ENCODE measurements at places on chromosomes 1 and 21.

GRCh38 chr1:4170548-4171340 is 270.7 kb upstream of the C1orf174 start:
- DNase-seq: no peak

GRCh38 chr1:237011432-237011831 is 7.2 kb upstream of the MT1HL1 start:
- DNase-seq: no peak

- DNase-seq: no peak
Observed at GRCh38 chr1:42557230-42557851, 94.3 kb downstream of the CCDC30 start.

- no peak for DNase-seq
Observed at GRCh38 chr1:6447016-6447817, 18.8 kb downstream of the TNFRSF25 start.

- no peak for DNase-seq
Observed at GRCh38 chr1:64669098-64669675, 75.7 kb upstream of the RAVER2 start.

- DNase-seq: no peak
Observed at GRCh38 chr1:241738284-241739078, 86.4 kb downstream of the WDR64 start.

GRCh38 chr1:29901624-29902325 is 665.5 kb downstream of the PTPRU start:
- DNase-seq: no peak

GRCh38 chr1:65421351-65422025 is 1.0 kb downstream of the LEPR start:
- no peak for DNase-seq

GRCh38 chr1:211876851-211877590 is 46.5 kb upstream of the LPGAT1 start:
- no peak for DNase-seq

- DNase-seq: no peak
Observed at GRCh38 chr21:31557421-31558188, 101.9 kb upstream of the SOD1 start.

DNA sequence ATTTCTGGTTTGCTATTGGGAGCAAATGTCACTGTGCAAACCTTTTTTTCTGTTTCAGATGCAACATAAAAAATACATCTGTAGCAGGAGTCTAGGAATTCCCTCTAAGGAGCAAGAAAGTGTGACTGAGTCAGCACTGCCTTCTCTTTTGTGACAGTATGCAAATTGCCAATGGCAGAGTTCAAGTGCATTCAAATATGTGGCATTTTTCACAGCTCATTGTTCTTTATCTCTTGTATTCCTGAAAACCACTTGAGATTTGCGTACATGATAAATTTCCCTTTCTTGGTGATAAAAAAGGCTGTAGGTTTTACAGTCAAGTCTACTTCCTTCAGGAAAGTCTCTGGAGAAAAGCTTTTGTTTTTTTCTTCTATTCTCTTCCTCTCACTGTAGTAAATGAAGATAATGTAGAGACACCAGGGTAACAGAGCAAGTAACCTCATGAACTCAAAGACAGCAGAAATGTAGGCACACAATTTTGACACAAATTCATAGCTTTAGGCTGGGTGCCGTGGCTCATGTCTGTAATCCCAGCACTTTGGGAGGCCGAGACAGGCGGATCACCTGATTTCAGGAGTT is 129.7 kb upstream of the L1TD1 start:
- no peak for DNase-seq

DNA sequence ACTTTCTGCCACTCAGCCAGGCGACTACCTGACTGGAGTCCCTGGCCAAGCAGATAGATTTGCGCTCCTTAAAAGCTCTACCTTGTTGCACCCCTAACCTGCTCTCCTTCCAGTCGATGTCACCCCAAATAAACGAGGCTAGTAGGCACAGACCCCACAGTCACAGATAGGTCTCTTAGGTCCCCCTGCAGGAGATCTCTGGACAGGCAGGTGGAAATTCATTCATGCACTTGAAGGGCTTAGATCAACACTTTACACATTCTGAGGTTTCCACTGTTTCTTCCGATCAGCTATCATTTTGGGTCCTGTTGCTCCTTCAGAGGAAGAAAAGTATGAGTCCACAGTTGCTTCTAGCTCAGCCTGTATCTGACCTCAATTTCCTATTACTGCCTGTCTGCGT is 272.6 kb upstream of the FMN2 start:
- no peak for DNase-seq

DNA sequence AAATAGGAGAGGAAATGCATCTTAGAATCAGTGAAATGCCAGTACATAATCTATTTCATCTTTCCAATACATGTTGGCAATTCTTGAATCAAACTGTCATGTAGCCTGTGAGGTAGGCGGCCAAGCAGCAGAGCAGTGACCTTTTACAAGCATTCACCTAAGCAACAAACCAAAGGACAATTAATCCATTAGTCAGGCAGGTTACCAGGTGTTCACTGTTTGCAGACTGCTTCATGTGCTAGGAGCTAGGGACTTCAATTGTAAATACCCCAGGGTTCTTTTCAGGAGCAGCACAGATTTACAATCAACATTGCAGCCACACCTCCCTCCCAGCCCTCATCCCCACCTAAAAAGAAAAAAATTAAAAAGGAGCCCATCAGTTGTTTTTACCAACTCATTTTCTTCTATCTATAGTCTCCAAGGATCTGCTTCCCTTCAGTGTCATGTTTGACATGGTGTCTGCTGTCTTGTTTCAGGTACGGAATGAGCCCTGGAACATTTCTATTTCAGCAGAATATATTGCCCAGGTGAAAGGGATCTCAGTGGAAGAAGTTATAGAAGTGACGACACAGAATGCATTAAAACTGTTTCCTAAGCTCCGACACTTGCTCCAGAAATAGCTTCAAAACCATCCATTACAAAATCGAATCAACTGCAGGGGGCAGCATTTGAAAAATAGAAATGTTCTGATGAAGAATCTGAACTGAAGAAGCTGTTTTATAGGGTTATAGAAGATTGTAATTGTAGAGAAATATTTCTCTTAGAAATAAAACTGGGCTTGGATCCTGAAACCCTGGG is 23.0 kb downstream of the TATDN3 start:
- peak; percentile 24 for DNase-seq

GRCh38 chr1:58659516-58659915 is 40.3 kb downstream of the MYSM1 start:
- DNase-seq: no peak

DNA sequence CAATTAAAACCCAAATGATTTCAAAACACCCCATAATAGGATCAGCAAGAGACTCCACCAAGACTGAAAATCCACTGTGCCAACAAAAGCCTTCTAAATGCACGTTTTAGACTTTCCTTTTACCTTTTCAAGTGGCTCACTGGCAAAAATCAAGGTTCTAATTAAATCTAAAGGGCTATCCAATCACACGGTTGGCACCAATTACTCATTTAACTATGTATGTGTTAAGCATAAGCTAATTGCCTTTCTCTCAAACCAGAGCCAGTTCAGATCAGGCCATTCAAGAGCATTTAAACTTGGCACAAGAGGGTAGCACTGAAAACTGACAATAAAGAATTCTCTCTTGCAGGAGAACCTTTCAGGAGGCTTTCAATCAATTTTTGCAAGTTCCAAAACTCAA is 139.5 kb downstream of the RGS7 start:
- DNase-seq: no peak

- DNase-seq: no peak
Observed at GRCh38 chr1:106621853-106622252, 434.6 kb upstream of the PRMT6 start.

Data from stimulated activated CD4-positive, alpha-beta T cell treated with anti-CD3 and anti-CD28 coated beads, Interleukin-12 subunit alpha, Interleukin-12 subunit beta, amount 100 ng/mL, for 48 hours (primary cell).